ENCODE measurements at places on chromosomes 2 and 18.

GRCh38 chr18:48791636-48792105 lies 159.1 kb downstream of the SMAD7 start:
- DNase-seq = no peak

GRCh38 chr2:84971510-84972206 lies 697 bp downstream of the KCMF1 start:
- peak; percentile 59 for DNase-seq

DNA sequence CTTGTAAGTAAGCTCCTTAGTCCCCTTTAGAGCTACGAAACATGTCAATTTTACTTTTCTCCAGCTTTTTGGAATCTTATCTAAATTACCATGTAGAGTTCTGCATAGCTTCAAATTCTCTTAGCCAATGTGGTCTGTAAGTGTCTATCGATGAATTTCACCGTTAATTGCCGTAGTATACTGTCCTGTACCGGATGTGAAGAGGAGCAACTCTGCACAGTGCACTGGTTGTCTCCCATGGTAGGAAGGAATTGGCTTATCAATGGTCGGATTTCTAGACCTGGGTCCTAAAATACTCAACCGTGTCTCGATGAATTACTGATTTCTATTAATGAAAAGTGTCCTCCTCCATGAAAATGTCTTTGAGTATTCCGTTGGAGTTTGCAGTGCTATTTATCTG lies 1.9 kb downstream of the NOP58 start:
- no peak for DNase-seq

DNA sequence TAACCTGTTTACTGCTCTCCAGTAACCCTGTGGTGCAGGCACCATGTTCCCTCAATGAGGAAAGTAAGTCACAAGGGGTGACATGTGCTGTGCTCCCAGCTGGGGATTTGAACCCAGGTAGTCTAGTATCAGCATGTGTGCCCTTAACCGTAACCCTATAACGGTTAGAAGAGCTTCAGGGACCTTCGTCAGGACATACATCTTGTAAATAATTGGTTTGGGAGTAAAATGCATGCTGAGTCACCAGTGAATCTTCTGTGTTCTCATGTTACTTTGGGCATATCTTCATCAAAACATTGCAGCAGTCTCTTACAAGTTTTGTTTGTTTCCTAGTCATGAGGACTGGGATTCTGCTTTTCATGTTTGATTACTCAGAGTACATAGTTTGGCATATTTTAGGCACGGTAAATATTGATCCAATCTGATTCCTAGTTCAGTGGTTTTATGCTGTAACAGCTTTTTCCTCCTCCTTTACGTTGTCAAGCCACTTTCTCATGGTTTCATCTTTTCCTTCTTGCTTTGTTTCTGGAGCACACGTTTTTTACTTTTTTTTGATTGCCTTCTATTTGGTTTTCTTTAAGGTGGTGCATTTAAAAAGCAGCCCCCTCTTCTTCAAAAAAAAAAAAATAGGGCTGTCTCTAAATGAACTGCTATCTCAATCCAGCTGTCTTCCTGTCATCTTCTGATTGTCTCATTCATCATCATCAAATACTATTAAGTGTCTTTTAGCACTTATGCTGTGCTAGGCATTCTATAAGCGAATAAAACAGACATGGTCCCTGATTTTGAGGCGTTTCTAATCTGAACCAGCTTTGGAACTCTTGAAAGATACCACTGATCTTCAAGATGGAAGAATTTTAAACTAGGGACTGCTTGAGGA lies 50.4 kb downstream of the CLIP4 start:
- no peak for DNase-seq

DNA sequence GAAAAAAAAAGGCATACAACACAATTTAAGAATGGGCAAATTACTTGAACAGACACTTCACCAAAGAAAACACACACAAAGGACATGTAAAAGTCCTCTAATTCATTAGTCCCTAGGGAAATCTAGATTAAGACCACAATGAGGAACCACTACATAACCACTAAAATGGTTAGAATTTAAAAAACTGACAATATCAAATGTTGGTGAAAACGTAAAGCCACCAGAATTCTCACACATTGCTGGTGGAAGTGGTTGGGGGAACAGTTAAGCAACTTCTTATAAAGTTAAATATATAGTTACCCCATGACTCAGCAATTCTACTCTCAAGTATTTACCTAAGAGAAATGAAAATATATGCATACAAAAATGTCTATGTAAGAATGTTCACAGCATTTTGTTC lies 11.8 kb downstream of the RTN4 start:
- DNase-seq = no peak

GRCh38 chr18:8949206-8949605 lies 153.3 kb upstream of the NDUFV2 start:
- no peak for DNase-seq

GRCh38 chr2:39981883-39982311 lies 202.8 kb upstream of the THUMPD2 start:
- no peak for DNase-seq

DNA sequence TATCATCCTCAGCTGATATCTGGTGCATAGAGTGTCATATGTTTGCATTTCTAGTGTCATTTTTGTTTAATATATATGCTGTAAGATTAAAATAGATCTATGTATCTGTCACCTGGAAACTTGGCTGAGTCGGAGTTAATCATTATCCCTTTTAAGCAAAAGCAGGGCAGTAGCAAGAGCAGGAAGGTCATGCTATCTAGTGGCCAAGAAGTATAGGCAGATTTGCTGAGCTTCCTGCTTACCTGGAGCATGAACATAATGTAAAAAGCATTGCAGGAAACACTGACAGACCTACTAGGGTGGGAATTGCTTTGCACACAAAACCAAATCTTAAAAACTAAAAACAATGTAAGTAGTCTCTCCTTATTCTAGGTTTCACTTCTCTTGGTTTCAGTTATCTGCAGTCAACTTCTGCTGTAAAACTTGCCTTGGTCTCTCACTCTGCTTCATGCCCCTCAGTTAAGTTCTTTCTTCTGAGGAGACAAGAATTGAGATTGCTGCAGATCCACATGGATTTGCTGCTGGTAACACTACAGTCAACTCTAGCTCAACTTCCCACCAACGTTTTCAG lies 295.3 kb downstream of the CDH7 start:
- DNase-seq = no peak

DNA sequence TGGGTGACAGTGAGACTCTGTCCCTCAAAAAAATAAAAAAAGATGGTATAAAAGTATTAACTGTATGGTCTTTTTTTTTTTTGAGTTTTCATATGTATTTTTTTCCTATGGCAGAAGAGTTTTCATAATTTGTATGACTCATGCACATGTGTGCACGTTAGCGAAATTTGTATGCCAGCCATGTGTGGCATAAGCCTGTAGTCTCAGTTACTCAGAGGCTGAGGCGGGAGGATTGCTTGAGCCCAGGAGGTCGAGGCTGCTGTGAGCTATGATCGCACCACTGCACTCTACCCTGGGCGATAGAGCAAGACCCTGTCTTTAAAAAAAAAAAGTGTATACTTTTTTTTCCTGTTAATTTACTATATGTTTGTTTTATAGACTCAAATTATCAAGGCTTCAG lies 160.8 kb downstream of the TGIF1 start:
- no peak for DNase-seq

- DNase-seq = no peak
Observed at GRCh38 chr18:73717570-73717969, 430.1 kb downstream of the FBXO15 start.

- no peak for DNase-seq
Observed at GRCh38 chr2:237799060-237799428, 465 bp downstream of the RBM44 start.

DNA sequence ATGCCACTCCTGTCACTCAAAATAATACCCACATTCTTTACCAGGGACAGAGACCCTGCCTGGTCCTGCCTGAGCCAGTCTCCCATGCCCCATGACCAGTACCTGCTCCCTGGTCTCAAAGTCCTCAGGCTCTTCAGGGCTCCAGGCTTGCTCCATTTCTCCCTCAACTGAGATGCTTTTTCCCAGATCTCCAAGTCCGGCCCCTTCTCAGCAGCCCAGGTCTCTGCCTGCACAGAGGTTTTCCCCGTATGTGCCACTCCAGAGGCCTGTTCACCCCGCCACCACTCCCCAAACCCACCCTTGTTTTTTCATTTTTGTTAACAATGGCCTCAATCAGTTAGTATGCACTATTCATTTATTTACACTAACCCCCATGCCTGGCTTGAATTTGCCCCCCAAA lies 499.5 kb upstream of the MYT1L start:
- DNase-seq = no peak

- no peak for DNase-seq
Observed at GRCh38 chr2:99444222-99444621, 45.6 kb downstream of the REV1 start.

DNA sequence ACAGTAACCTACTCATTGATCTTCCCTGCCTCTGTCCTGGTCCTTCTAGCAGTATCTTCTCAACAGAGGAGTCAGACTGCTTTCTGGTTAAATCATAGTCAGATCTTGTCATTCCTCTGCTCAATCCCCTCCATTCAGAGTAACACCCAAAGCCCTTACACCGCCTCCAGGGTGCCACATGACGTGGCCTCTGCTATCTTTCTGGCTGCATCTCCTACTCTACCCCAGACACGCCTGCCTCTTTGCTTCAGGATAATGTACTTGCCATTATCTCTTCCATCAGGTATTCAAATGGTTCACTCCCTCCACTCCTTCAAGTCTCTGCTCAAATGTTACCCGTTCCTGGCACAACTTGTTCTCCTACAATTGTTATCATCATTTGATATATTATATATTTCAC lies 36.3 kb upstream of the ACVR2A start:
- no peak for DNase-seq

GRCh38 chr2:74551942-74552913 lies 1.5 kb downstream of the LOXL3 start:
- DNase-seq = no peak

DNA sequence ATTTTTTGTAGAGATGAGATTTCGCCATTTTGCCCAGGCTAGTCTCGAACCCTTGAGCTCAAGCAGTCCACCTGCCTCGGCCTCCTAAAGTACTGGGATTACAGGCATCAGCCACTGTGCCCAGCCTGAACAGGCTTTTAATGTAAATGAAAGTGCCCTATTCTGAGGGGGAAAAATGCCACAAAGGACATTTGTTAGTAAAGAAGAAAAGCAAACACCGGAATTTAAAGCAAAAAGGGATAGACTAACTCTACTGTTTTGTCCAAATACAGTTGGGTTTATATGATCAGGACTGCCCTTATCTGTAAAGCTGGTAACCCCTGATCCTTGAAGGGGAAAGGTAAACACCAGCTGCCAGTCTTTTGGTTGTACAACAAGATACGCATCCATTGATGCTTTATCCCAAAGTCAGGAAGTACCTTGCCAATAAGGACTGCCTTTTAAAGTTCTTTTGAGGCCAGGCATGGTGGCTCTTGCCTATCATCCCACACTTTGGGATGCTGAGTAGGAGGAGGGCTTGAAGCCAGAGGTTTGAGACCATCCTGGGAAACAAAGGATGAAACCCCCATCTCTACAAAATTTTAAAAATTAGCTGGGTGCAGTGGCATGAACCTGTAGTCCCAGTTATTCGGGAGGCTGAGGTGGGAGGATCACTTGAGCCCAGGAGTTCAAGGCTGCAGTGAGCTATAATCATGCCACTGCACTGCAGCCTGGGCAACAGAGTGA lies 13.1 kb downstream of the CLEC4F start:
- no peak for DNase-seq

Data from stimulated activated CD4-positive, alpha-beta T cell treated with anti-CD3 and anti-CD28 coated beads, Interleukin-4, amount 100 ng/mL, for 4 hours (primary cell).